AG04450 (cell line): ENCODE measurements at places on chromosomes 5 and 9.

DNA sequence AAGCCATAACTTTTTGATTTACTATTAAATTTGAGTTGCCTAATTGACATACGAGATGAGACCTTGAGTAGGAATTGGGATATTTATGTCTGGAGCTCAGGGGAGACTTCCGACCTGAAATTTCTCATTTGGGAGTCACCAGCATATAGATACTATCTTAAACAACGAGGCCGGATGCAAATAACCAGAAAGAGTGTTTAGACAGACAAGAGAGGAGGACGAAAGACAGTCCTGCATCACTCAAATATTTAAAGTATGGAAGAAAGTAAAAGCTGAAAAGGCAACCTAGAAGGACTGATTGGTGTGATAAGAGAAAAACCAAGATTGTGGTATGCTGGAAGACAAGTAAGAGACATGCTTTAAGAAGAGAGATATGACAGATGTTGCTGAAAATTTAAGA is 675.0 kb upstream of the NUDT12 start:
- DNase-seq, result no peak

DNA sequence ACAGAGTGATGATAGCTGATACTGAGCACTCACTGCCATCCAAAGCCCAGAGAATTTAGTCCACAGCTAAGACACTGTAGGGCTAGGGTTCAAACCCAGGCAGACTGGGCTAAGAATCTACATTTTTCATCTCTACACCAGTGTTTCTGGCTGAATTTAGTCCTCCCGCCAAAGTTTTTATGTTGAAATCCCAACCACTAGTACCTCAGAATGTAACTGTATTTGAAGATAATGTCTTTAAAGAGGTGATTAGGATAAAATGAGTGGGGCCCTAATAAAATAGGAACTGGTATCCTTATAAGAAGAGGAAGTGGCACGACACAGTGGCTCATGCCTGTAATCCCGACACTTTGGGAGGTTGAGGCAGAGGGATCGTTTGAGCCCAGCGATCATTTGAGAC is 4.3 kb downstream of the GNA14 start:
- no peak for DNase-seq

DNA sequence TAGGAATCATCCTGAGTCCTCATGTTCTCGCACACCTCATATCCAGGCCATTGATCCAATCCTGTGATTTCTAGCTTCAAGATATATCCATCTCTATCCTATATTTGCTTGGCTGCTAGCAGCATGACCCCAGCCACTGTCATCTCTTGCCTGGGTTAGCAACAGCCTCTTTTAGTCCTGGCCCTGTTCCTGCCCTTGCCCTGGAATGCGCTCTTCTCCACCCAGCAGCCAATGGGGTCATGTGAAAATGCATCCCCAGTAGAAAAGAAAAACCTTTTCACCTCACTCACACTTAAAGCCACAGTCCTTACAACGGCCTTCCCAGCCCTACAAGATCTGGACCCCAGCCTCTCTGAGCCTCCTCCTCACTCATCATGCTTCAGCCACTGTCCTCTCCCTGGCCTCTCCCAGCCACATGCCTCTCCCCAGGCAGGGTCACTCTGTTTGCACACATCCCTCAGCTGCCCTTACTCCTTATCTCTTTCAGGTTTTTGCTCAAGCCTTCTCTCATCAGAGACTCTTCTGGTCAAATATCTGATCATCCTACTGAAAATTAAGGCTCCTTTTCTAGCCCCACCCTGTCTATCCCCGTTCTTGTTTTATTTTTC is 34.3 kb upstream of the NR3C1 start:
- no peak for DNase-seq

DNA sequence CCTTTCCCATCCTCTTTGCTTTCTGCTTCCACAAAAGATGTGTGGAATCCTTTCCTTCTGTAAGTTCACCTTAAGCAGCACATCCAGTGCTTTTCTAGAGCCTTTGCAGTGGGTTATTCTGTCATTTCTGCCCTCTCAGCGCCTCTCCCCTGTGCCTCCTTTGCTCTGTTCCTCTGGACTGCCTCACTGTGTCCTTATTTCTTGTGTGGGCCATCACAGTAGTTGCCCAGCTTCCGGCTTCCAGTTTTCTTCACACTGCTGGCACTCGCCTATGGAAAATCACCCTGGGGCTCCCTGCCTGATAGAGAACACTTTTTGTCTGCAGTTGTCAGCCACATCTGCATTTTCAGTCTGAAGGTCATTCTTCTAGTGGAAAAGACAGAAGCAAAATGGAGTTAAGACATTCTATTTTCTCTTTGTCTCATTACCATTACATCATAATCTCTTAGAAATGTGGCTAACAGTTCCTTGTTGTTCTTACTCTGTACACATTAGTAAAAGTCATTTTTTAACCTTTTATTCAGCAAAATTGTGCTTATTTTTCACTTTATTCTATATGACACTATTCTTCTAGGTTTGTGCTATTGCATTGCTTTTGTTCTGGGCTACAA is 64.1 kb upstream of the ZNF608 start:
- no peak for DNase-seq

DNA sequence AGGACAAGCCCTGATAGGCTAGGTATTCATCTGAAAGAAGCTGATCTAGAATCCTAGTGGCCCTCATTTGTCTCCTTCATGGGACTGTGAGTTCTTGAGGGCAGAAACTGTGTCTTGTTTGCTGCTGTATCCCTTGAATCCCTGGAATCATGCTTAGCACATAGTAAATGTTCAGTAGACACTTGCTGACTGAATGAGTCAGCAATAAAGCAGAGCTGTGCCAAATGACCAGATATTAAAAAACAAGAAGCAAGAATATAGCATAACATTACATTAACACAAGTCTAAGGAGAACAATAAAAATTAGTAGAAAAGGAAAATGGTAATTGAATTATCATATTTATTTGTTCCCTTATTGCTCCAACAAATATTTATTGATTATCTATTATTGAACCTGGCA is 420.5 kb downstream of the ZSWIM6 start:
- no peak for DNase-seq

GRCh38 chr5:80357671-80358070 is 37.9 kb downstream of the SPZ1 start:
- no peak for DNase-seq

DNA sequence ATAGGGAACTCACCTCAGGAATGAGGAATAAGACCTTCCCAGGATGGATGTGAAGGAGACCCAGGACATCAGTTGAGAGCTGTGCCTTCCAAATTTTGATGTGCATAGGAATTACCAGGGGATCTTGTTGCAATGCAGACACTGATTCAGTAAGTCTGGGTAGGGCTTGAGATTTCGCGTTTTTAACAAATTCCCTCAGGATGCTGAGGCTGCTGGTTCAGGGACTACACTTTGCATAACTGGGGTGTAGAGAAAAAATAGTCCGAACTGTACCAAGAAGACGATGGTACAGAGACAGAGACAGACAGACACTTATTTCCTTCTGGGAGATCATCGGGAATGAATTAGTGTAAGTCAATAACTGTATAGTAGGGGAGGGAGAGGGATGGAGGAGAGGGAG is 82.3 kb upstream of the FREM1 start:
- no peak for DNase-seq

- DNase-seq, result peak; percentile 39
Observed at GRCh38 chr9:76302947-76303550, 91.2 kb downstream of the RFK start.

GRCh38 chr9:112249277-112249676 is 74.2 kb upstream of the SUSD1 start:
- DNase-seq, result no peak

GRCh38 chr9:127123064-127123890 is 842 bp upstream of the ANGPTL2 start:
- no peak for DNase-seq

- no peak for DNase-seq
Observed at GRCh38 chr9:130918826-130919558, 20.1 kb downstream of the FIBCD1 start.

- no peak for DNase-seq
Observed at GRCh38 chr9:127943731-127944144, 6.1 kb upstream of the DPM2 start.

GRCh38 chr9:126204708-126205225 is 121.9 kb upstream of the MVB12B start:
- no peak for DNase-seq

DNA sequence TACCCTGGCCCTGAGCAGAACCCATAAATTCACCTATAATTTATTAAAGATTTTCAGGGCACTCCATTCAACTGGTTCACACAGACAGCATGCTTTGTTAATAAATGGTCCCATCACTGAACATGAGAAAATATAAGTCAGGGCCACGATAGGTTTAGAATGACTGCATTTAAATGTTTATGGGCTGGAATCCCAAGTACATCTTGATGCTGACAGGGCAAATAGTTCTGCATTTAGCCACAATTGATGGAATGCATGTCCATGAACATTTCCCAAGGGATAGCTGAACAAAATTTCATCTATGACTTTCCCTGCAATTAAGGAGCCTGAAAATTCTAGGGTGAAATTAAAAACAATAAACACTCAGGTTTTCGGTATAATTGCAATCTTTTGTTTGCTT is 124.5 kb downstream of the CAAP1 start:
- DNase-seq, result no peak

- no peak for DNase-seq
Observed at GRCh38 chr9:98781588-98782383, 14.6 kb downstream of the ANKS6 start.

GRCh38 chr9:16282216-16282615 is 588.3 kb downstream of the BNC2 start:
- peak; percentile 18 for DNase-seq

GRCh38 chr5:40171971-40172370 is 507.7 kb upstream of the PTGER4 start:
- peak; percentile 13 for DNase-seq

DNA sequence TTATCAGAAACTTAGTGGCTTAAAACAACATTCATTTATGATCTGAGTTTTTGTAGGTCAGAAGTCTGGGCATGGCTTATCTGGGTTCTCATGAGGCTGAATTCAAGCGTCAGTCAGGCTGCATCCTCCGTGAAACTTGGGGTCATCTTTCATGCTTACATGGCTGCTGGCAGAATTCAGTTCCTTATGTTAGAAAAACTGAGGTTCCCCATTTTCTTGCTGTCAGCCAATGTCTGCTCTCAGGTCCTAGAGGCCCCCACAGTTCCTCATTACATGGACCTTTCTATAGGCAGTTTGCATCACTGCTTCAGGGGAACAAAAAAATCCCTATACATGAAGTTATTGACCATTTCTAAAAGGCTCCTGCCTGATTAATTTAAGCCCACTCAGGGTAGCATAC is 83.8 kb upstream of the NMUR2 start:
- no peak for DNase-seq

- DNase-seq, result no peak
Observed at GRCh38 chr9:99231711-99232110, 9.6 kb downstream of the SEC61B start.

DNA sequence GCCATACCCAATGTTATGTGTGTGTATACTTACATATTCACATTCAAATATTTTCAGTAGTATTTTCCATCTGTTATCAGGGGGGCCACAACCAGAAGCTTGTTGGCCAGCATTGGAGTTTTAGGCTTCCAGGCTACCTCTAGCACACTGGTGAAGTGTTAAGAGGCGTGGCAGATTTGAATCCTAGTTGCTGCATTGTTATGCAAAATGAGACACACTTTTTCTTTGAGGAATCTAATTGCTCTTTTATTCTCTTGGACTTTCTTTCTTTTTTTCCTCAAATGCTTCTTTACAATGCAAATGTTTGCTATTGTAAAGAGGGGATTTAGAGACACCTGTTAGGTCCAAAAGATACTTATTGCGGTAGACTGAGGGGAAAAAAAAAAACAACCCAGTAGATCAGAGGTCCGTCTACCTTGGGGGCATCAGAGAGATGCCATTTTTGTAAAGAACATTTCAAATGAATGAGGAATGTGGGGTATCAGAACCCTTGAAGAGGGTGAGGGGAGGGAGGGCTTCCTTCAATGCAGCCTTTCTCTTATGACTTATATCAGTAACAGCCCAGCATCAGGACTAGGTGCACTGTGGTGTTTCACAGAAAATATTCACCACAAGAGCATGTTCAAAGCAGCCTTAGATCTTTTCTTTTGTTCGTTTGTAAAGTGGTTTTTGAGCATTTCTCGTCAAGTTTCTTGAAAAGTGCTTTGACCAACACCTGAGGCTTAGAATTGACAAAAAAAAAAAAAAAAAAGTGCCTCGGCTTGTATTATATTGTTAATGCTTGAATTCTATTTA is 3.8 kb downstream of the SMARCA2 start:
- DNase-seq, result no peak

- no peak for DNase-seq
Observed at GRCh38 chr5:55520117-55520839, 14.5 kb downstream of the PLPP1 start.

DNA sequence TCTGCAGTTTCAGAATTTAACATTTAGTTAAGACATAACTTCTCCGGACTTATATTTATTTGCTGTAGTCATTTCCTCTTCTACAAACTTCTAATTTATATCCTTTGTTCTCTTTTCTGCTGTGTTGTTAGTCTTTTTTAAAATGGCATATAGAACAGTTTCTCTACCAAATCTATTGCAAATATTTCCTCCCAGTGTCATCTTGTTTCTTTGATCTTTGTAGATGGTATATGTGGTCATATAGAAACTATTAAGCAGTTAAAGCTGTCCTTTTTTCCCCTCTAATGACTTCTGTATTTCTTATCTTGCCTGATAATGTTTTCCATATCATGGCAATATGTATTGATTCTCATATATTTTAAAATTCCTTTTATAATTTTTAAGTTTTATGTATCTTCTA is 264.5 kb downstream of the MCTP1 start:
- DNase-seq, result no peak

GRCh38 chr5:74916831-74917710 is 50.9 kb upstream of the FAM169A start:
- DNase-seq, result no peak

DNA sequence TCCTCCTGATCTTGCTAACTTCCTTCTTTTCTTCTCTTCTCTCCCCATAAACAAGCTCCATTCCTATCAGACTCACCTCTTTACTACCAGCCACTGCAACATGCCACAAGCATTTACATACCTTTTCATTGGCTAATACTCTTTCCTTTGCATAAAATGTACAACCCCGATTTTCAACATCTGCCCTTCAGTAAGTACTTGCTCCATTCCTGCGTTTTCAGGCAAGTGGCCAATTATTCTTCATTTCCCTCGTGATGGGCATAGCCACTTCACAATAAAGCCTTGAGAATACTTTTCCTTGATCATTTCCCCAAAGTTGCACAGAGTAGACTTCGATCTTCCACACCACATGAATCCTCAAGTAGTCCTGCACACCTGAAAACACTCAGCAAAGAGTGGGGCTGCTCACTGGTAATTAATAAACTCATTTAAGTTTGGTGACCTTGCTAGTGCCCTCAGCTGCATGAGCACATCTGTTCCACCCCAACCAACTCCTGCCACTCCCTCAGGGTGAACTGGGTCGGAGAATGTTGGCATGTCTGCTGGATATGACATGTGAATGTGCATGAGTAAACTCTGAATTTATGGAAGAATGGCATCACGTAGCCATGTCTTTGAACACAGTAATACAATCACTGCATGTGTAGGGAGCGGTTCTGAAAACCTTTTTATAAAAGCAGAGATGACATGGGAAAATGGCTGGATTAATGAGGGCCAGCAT is 535.8 kb downstream of the SEMA5A start:
- no peak for DNase-seq

- no peak for DNase-seq
Observed at GRCh38 chr5:33363537-33363936, 77.2 kb upstream of the TARS1 start.

- DNase-seq, result no peak
Observed at GRCh38 chr5:6326776-6327175, 51.6 kb downstream of the MED10 start.

GRCh38 chr9:76717176-76717575 is 47.1 kb upstream of the PCA3 start:
- no peak for DNase-seq

- no peak for DNase-seq
Observed at GRCh38 chr9:33858423-33858822, 41.5 kb downstream of the UBE2R2 start.
